ENCODE measurements at places on chromosomes 16 and 17. TPM values are rescaled to one million over a fixed set of nuclear protein-coding genes. Genes with fewer than 3 reads are reported as not detected.

DNA sequence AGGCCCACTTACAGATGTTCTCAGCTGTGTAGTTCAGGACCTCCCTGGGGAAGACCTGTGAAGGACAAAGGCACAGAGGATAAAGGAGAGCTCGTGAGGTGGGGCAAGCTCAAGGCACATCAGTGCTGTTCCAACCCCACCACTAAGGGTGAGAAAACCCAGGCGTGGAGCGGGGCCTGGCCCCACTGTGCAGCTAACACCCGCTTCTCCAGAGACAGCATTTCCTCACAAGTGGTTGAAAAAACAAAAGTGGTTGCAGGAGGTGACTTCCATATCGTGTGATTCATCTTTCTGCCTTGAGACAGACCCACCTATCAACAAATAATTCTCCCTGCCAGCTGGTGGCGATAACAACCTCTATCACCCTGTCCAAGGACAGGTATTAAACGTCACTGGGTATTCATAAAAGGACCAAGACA lies 30.0 kb downstream of the SNN start:
- H3K4me3 ChIP-seq, result no peak overlapping the region
- DNase-seq, result peak; percentile 59
- H3K27ac ChIP-seq, result no peak overlapping the region
- peaks cover 5% of the 10 kb centered on the region for H3K4me1 ChIP-seq

- no peak for DNase-seq
- H3K4me3 ChIP-seq, result no peak overlapping the region
- H3K27ac ChIP-seq, result no peak overlapping the region
Observed at GRCh38 chr16:55922662-55923061, 47.5 kb upstream of the CES5A start.

DNA sequence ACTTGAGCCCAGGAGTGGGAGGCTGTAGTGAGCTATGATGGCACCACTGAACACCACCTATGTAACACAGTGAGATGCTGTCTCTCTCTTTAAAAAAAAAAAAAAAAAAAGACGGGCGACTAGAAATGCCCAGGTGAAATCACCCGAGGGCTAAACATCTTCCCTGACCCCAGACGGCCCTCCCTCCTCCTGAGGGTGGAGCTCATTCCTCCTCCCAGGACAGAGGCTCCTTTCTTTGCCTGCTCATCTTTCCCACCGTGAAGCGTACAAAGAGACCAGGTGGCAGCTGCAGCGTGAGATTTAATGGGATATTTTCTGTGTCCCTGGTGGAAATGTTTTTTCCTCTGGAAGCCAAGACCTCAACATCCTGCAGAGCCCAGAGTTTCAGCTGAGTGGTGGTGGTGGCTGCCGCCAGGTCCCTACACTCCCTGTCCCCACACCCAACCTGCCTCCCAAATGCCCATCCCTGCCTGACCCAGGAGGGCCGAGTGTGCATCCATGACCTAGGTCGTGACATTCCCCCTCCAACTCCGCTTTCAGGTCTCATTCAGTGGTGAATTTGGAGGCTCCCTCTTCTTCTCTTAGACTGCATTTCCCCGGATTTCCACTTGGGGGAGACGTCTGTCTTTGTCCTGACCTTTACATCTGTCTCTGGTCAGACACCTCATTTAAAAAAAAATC lies 14.4 kb upstream of the GPRC5B start:
- H3K4me3 ChIP-seq, result no peak overlapping the region
- no peak for DNase-seq
- H3K36me3 ChIP-seq, result no peaks in the 10 kb centered on the region
- H3K27me3 ChIP-seq, result peaks cover 15% of the 10 kb centered on the region
- H3K27ac ChIP-seq, result no peak overlapping the region

- H3K4me1 ChIP-seq, result peaks cover 2% of the 10 kb centered on the region
- no peak overlapping the region for H3K4me3 ChIP-seq
- DNase-seq, result no peak
- peaks cover 40% of the 10 kb centered on the region for H3K36me3 ChIP-seq
- H3K27me3 ChIP-seq, result no peaks in the 10 kb centered on the region
Observed at GRCh38 chr16:48279199-48279598, 31.9 kb upstream of the ABCC11 start.

GRCh38 chr16:56354746-56355145 lies 70.6 kb downstream of the AMFR start:
- peak; percentile 78 for DNase-seq
- H3K27me3 ChIP-seq, result no peaks in the 10 kb centered on the region
- H3K27ac ChIP-seq, result no peak overlapping the region

GRCh38 chr16:23670137-23670776 lies 8.4 kb upstream of the PLK1 start:
- DNase-seq, result no peak
- H3K4me3 ChIP-seq, result no peak overlapping the region
- no peak overlapping the region for H3K27ac ChIP-seq
- peaks cover 54% of the 10 kb centered on the region for H3K36me3 ChIP-seq

Gene C16orf92
- total RNA-seq, result not detected
